ENCODE measurements at places on chromosomes 5 and 9.

GRCh38 chr5:174482607-174483024 lies 241.8 kb upstream of the MSX2 start:
- DNase-seq, result no peak

- no peak for DNase-seq
Measured at GRCh38 chr5:22250528-22250927, 602.6 kb downstream of the CDH12 start.

DNA sequence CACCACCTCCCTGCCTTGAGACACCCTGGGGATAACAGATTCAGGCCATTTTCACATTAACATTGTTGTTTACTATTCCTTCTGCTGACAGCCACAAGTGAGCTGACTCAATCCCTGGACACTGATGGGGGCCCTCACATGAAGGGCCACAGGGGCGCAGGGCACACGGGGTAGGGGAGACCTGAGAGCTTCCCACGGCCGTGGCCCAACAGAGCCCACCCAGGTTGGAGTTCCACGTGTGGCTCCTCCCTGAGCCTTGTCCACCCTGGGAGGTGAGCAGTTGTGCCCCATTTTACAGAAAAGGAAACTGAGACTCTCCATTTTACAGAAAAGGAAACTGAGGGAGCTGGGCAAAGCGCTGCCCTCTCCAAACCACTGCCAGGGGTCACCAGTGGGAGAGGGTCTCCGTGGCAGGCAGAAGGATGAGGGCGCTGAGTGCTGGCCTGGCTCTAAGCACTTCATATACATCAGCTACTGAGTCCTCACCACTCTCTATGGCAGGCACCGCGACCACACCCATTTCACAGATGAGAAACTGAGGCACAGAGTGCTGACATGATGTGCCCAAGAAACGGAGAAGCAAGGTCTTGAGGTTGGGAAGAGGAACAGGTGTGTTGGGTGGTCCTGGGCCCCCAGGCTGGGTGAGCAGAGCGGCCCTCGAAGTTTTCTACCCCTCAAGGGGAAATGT lies 2.3 kb downstream of the NINJ1 start:
- DNase-seq, result no peak

GRCh38 chr5:58362135-58362534 lies 97.8 kb downstream of the PLK2 start:
- no peak for DNase-seq

- no peak for DNase-seq
Measured at GRCh38 chr5:169100735-169101075, 200.2 kb downstream of the SLIT3 start.

DNA sequence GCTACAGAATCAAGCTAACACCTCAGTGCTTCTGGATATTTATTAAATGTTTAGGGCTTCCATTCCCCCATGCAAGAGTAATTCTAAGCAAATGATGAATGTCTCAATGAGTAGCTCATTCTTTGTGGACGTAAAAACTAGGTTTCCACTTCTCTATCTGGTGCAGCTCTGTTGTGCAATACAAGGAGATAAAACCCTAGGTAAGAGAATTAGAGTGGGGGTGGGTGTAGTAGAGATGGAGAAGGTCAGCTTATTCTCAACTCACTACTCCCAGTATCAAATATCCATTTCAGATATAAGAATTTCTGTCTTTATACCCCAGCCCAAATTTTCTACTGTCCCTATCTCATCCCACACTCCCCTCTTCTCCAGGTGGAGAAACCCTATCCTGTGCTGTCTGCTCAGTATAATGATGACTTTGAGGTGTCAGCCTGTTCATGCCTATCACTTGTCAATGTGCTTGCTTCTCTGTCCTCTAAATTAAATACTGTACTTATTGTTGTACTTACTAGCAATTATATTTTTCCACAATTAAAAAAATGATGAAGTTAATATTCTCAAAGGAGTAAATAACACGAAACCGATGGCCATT lies 4.3 kb upstream of the FYB1 start:
- no peak for DNase-seq

DNA sequence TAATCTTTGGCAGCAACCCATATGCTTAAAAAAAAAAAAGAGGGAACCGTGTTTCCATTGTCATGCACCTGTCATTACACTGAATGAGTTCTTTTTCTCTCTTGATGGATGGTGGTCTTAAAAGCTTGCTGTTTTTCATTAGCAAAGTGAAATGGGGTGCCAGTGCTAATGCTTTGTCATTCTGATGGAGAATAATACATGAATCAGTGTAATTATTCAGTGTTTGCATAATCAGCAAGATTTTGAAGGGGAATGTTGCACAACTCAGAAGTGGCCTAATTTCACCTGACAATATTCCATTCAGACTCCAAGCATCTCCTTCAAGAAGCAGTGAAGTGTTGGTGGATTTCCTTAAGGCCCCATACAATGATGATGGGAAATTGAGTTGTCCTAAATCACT lies 38.1 kb downstream of the MAP1B start:
- no peak for DNase-seq
